ENCODE measurements at places on chromosomes 5 and 9. TPM values are rescaled to one million over a fixed set of nuclear protein-coding genes. Genes with fewer than 3 reads are reported as not detected.

The OBP2B gene
- not detected for total RNA-seq

GRCh38 chr5:165328846-165329245 is 1823.4 kb downstream of the MAT2B start:
- no peak overlapping the region for H3K27ac ChIP-seq
- no peaks in the 10 kb centered on the region for H3K36me3 ChIP-seq
- H3K4me1 ChIP-seq = no peaks in the 10 kb centered on the region
- no peak overlapping the region for H3K4me3 ChIP-seq
- no peaks in the 10 kb centered on the region for H3K27me3 ChIP-seq

- H3K4me1 ChIP-seq = peaks cover 7% of the 10 kb centered on the region
- peaks cover 15% of the 10 kb centered on the region for H3K36me3 ChIP-seq
- DNase-seq = no peak
- no peaks in the 10 kb centered on the region for H3K27me3 ChIP-seq
- H3K4me3 ChIP-seq = no peak overlapping the region
Measured at GRCh38 chr9:33277484-33277883, 12.6 kb downstream of the CHMP5 start.

DNA sequence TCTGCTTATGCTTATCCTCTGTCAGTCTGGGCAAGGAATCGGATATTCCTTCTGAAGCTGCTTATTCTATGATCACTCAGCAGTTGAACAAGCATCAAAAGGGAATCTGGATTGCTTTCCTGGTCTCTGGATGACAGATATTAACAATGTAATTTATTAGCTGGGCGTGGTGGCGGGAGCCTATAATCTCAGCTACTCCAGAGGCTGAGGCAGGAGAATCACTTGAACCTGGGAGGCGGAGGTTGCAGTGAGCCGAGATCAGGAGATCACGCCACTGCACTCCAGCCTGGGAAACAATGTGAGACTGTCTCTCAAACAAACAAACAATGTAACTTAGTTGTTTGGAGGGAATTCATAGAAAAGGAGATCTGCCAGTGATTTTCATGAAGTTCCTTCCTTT is 45.4 kb downstream of the DMRT1 start:
- H3K4me3 ChIP-seq = no peak overlapping the region
- no peaks in the 10 kb centered on the region for H3K36me3 ChIP-seq
- H3K27me3 ChIP-seq = peaks cover 50% of the 10 kb centered on the region
- H3K4me1 ChIP-seq = no peaks in the 10 kb centered on the region
- no peak overlapping the region for H3K27ac ChIP-seq

DNA sequence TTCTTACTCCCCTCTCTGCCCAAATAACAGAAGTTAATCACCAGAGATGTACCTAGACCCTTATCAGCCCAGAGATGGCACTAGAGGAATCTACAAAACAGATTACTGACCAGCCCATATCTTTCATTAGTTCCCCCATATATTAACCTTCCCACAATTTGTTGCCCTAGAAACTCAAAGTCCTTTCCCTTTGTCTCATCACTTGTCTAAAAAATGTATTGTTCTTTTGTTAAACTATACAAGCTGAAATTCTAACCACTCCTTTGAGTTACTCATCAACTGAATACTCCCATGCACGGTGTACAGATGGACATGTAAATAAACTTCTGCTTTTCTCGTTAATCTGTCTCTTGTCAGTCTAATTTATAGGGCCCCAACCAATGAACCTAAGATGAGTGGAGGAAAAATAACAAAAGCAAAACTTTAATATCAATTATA is 130.9 kb downstream of the CCDC192 start:
- no peaks in the 10 kb centered on the region for H3K27me3 ChIP-seq
- H3K4me1 ChIP-seq = no peaks in the 10 kb centered on the region
- DNase-seq = no peak
- H3K27ac ChIP-seq = no peak overlapping the region
- H3K36me3 ChIP-seq = peaks cover 2% of the 10 kb centered on the region

The ITGA2 gene
- 1.8 TPM for total RNA-seq

DNA sequence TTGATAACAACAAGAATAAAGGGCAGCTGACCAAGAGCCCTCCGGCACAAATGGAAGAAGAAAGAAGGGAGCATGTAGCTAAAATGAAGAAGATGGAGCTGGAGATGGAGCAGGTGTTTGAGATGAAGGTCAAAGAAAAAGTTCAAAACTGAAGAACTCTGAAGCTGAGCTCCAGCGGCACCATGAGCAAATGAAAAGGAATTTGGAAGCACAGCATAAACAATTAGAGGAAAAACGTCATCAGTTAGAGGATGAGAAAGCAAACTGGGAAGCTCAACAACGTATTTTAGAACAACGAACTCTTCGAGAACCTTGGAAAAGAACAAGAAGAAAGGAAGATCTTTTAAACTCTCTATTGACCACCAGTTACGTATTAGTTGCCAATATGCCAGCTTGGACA is 100.9 kb downstream of the GABBR2 start:
- no peak overlapping the region for H3K27ac ChIP-seq
- peaks cover 43% of the 10 kb centered on the region for H3K27me3 ChIP-seq
- H3K4me3 ChIP-seq = no peak overlapping the region
- no peaks in the 10 kb centered on the region for H3K4me1 ChIP-seq

DNA sequence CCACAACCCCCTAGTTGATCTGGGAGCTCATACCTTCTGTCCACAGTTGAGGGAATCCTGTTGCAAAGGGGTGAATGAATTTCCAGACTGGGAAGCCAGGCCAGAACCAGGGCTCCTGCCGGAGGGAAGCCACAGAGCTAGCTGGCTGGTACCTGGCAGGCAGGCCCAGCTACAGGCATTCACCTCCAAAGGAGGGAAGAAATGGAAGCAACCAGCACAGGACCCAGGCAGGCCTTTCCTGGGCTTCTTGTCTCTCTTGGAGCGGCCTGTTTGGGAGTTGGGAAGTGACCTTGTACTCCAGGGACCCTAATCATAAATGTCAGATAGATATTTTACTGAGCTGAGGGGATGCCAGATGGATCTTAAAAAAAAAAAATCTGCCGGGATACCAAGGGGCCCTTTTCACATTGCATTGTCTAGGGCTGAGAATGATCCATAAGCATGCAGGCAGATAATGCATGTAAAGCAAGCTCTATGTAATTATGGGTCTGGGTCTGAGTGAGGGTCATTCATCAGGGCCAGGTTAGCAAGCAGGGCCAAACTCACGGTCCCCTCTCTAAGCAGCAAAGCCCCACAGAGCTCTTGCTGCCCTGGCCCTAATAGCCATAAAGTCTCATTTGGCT is 8.4 kb downstream of the NR2F1 start:
- no peak for DNase-seq
- H3K36me3 ChIP-seq = peaks cover 2% of the 10 kb centered on the region
- no peaks in the 10 kb centered on the region for H3K4me1 ChIP-seq
- H3K4me3 ChIP-seq = no peak overlapping the region
- no peak overlapping the region for H3K27ac ChIP-seq
- H3K27me3 ChIP-seq = peaks cover 91% of the 10 kb centered on the region

The GPX8 gene
- not detected for total RNA-seq

DNA sequence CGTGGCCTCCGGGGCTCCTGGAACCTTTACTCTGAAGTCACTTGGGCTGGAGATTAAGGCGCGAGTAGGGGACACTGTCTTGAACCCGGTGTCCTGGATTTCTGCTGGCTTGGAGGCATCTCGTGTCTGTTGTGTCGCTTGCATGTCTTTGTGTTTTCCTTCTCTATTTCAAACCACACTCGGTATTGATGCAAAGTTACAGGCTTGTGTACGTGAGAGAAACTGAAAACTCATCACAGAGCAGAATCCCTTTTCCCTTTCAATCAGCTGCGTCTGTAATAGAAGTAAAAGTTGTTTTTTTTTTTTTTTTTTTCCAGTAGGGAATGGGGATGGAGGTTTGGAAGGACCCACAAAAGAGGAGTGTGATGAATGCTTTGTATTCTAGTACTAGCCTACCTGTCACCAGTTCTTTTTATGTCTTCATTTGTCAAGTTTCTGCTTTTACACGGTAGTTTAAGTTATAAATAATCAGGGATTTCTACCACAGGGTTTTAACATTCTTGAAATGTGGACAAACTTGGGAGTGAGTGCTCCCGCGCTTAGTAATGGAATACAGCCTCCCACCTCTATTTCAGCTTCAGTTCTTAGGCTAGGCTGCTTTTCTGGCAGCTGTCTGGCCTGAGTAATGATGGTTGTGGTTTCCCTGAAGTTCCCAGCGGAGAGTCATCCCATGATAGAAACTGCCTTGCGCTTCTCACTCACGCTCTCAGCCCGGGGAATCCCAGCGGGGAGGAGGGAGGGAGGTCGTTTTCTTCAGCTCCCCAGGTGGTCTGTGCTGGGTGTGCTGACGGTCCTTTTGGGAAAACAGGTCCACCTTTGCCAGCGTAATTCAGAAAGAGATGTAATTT is 763 bp downstream of the TJP2 start:
- H3K27ac ChIP-seq = peak overlapping the region; percentile 37
- H3K4me3 ChIP-seq = peak overlapping the region; percentile 90
- DNase-seq = peak; percentile 16

Measured in T-helper 17 cell (primary cell).